ENCODE measurements at places on chromosomes 6 and 20. TPM values are rescaled to one million over a fixed set of nuclear protein-coding genes. Genes with fewer than 3 reads are reported as not detected.

- peak overlapping the region; percentile 54 for H3K4me3 ChIP-seq
- DNase-seq, result peak; percentile 22
- H3K4me1 ChIP-seq, result peaks cover 14% of the 10 kb centered on the region
- H3K27me3 ChIP-seq, result no peaks in the 10 kb centered on the region
Measured at GRCh38 chr6:3849681-3850450, 693 bp downstream of the FAM50B start.

DNA sequence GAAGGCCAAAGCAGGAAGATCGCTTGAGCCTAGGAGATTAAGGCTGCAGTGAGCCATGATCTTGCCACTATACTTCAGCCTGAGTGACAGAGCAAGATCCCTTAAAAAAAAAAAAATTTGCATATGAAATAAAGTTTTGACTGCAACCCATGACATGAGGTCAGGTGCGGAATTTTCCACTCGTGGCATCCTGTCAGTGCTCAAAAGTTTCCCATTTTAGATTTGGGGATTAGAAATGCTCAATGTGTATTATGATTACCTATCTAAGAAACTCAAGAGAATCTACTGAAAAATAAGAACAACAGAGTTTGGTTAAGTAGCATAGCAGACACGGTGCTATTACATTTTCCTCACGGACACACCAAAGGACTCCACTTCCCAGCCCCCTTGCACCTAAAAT, 11.7 kb downstream of the SLC23A2 start:
- DNase-seq, result no peak
- no peak overlapping the region for H3K4me3 ChIP-seq
- H3K27me3 ChIP-seq, result no peaks in the 10 kb centered on the region

- no peaks in the 10 kb centered on the region for H3K36me3 ChIP-seq
- no peak for DNase-seq
- H3K4me1 ChIP-seq, result no peaks in the 10 kb centered on the region
- no peak overlapping the region for H3K27ac ChIP-seq
- peaks cover 3% of the 10 kb centered on the region for H3K27me3 ChIP-seq
Measured at GRCh38 chr6:96624957-96625356, 62.0 kb downstream of the FHL5 start.

DNA sequence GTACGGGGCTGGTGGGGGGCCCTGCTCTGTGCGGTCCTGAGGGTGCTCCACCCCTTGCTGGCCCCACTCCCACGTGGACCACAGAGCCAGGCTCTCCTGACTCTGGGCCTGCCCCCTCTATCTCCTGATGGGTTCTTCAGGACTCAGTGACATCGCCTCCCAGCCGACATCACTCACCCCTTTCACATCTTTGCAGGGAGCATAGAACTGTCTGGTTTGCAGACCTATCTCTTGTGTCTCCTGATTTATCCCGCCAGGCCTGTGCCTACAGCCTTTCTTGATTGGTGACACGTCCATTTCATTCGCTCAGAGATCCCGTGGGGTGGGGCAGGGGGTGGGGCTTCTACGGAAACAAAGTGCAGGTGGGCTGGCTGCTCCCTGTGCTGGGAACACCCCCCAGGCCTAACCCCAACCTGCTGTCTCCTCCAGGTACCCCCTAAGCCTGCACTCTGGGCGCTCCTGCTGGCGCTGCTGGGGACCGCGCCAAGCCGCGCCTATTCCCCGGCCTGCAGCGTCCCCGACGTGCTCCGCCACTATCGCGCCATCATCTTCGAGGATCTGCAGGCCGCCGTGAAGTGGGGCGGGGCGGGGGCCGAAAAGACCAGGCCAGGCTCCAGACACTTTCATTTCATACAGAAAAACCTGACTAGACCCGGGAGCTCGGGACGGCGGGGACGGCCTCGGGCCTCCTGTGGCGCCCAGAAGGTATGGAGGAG, 1.7 kb downstream of the C20orf204 start:
- no peak overlapping the region for H3K4me3 ChIP-seq
- H3K4me1 ChIP-seq, result peaks cover 73% of the 10 kb centered on the region
- no peak for DNase-seq
- peaks cover 36% of the 10 kb centered on the region for H3K27me3 ChIP-seq

PPP1R14C gene
- not detected for total RNA-seq

NKX2-2 gene
- not detected for total RNA-seq

RAB44 gene
- total RNA-seq, result 12.9 TPM

DNA sequence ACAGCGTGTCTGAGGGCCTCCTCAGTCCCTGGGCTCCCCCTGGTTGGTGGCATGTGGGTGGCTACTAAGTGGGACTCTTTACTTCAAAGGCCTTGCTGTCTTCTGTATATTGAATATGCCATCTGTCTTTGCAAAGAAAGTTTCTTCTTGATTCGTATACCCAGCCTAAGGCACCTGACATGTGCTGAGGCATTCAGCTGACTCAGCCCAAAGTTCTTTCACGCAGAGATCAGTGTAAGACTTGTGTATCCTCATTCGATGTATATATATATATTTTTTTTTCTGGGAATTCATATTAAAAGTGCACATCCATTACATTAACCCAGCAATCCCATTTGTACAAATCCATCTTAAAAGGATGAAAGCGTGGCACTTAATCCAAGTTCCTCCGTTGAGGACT, 115.1 kb upstream of the PMEPA1 start:
- DNase-seq, result no peak
- H3K27me3 ChIP-seq, result no peaks in the 10 kb centered on the region
- no peak overlapping the region for H3K4me3 ChIP-seq
- H3K4me1 ChIP-seq, result no peaks in the 10 kb centered on the region
- H3K27ac ChIP-seq, result no peak overlapping the region
- H3K36me3 ChIP-seq, result no peaks in the 10 kb centered on the region

DNA sequence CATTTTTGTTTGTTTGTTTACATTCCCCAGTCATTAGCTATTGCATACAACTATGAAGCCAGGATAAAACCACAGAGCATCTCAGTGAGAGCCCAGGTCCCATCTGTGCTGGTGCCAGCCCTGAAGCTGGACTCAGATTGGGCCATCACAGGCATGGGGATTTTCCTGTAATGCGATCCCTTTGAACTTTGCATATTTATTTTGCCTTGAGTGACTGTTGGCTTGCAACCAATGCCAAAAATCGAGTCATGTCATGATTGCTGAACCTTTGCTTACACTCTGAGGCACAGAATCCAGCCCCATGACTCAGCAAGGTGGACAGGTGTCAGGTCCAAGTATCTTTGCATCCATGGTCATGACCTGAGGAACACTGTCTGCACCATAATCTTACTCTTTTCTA, 46.2 kb upstream of the GGTLC1 start:
- no peak overlapping the region for H3K27ac ChIP-seq
- no peak overlapping the region for H3K4me3 ChIP-seq
- peaks cover 51% of the 10 kb centered on the region for H3K4me1 ChIP-seq
- no peaks in the 10 kb centered on the region for H3K27me3 ChIP-seq
- DNase-seq, result no peak

- no peaks in the 10 kb centered on the region for H3K27me3 ChIP-seq
- H3K4me1 ChIP-seq, result no peaks in the 10 kb centered on the region
- H3K27ac ChIP-seq, result no peak overlapping the region
- no peak overlapping the region for H3K4me3 ChIP-seq
- peaks cover 8% of the 10 kb centered on the region for H3K36me3 ChIP-seq
Measured at GRCh38 chr6:118625833-118626232, 25.6 kb downstream of the CEP85L start.

DNA sequence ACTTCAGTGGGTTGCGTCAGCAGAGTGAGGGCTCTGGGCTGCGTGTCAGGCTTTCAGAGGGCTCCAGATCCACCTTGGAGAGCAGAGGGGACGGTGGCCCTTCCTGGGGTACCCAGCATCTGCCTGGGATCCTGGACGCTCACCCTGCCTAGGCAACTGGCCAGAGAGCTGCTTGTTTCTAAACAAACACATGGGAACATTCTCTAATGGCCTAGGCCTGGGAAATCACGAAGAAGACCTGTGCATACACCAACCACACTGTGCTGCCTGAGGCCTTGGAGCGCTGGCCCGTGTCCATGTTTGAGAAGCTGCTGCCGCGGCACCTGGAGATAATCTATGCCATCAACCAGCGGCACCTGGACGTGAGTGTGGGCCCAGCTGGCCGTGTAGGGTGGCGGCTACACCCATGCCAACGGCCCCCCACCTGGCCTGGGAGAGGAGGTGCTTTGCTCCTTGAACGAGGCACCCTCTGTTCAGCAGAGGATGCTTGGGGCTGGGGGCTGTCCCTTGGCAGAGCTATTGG, 32.2 kb downstream of the PYGB start:
- H3K4me1 ChIP-seq, result peaks cover 8% of the 10 kb centered on the region
- no peak overlapping the region for H3K27ac ChIP-seq
- H3K36me3 ChIP-seq, result peaks cover 53% of the 10 kb centered on the region
- DNase-seq, result no peak
- no peak overlapping the region for H3K4me3 ChIP-seq

- no peaks in the 10 kb centered on the region for H3K27me3 ChIP-seq
- H3K4me1 ChIP-seq, result no peaks in the 10 kb centered on the region
- H3K4me3 ChIP-seq, result no peak overlapping the region
Measured at GRCh38 chr6:56865081-56865875, 89.6 kb upstream of the BEND6 start.

SPATS1 gene
- not detected for total RNA-seq

GRCh38 chr20:8060977-8061376, 41.4 kb upstream of the TMX4 start:
- H3K4me3 ChIP-seq, result no peak overlapping the region
- no peak for DNase-seq
- no peaks in the 10 kb centered on the region for H3K36me3 ChIP-seq
- H3K4me1 ChIP-seq, result no peaks in the 10 kb centered on the region
- H3K27ac ChIP-seq, result no peak overlapping the region

DNA sequence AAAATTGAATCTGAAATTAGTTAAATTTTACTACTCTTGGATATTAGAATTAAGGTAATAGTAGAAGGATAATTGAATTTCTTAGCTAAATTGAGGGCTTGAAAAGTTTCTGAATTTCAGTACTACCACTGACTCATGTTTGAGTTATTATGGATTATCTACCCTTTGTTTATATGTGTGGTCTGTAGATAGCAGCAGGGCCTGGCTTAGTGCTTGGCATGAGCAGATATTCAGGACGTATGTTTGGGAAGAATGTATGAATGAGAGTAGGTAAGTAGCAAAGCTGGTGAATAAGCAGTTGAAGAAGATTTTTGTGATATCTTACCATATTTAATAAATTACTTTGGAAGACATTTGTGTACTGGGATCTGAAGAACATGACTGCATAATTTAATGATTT, 152.7 kb downstream of the MACROD2 start:
- H3K27ac ChIP-seq, result no peak overlapping the region
- H3K4me1 ChIP-seq, result no peaks in the 10 kb centered on the region
- no peak for DNase-seq
- no peaks in the 10 kb centered on the region for H3K27me3 ChIP-seq

SASH1 gene
- total RNA-seq, result 0.63 TPM

PDYN gene
- total RNA-seq, result not detected
